Tongue (tissue), 3 donors: ENCODE measurements at places on chromosomes 3 and 15.
A peak's percentile ranks its signal among the peaks of the same experiment; 100 is the strongest.

DNA sequence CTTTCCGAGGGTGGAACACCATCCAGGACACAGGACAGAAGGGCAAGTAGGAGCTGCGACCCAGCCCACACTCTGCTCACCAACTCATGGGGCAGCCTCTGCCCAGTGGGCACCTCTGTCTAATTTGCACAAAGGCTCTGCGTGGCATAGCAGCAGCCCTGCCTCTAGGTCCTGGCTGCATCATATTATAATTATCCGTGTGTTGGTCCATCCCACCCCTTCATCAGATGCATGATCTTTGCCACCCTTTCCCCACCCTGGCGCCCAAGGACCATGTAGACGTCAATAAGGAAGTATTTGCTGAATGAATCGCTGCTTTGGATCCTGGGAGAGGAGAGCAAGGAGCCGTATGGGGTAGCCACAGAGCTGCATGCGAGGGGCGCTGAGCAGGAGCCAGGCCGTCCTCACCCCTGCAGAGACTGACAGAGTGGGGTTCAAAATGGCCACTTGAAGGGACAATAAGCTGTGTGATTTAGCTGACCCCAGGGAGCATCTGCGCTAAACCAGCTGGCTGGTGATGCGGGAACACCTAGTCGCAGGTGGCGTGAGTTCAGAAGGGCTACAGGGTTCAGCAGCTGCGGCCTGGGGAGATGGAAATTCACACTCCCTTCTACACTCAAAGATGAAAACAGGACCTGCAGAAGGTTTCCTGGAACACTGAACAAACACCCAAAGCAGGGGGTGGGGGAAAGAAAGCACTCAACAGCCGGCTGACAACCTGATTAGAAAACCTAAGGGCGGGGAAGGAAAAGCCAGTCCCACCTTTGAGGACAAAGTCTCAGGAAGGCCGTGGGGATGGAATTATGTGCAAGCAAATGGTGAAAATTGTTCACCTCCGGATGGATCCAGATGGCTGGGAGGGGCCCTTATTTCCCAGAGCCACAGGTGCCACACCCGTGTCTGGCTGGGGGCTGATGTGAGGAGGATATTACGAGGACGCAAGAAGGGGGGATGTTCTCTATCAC lies 6.4 kb downstream of the MGLL start:
- DNase-seq = no peak

- no peak for DNase-seq
These were observed 83.5 kb upstream of the MRPL3 start for GRCh38 chr3:131586277-131586676.

GRCh38 chr3:65385805-65386204 lies 652.9 kb downstream of the MAGI1 start:
- no peak for DNase-seq

DNA sequence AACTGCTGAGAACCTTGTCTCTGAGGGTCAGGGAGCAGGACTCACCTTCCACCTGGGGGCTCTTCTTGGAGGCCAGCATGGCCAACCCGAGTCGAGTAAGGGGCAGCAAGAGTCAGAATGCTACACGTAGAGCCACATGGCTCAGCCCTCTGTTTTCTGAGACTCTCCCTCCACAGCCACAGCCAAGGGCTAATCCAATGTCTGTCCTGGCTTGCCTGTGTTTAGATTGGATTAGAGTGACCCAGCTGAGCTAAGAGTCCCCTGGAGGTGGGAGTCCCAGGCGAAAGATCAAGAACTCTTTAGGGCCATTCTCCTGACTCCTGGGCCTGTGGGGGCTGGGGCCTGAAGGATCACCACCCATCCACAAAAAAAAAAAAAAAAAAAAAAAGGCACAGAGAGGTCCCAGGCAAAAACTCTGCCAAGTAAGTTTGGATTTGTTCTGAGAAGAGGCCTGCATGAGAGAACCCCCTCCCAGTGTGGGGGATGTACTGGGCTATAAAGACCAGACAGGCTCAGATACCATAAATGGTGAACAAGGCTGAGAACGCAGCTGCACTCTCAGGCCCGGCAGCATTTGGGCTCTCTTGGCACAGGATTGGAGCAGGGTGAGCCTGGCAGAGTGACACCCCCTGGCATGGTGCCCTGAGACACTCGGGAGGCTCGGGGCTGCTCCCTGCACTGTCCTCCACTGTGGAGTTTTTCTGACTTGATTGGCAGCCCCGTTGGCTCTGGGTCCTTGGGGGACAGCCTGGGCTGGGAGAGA lies 88.0 kb upstream of the OSBPL11 start:
- DNase-seq = peak; percentile 92

DNA sequence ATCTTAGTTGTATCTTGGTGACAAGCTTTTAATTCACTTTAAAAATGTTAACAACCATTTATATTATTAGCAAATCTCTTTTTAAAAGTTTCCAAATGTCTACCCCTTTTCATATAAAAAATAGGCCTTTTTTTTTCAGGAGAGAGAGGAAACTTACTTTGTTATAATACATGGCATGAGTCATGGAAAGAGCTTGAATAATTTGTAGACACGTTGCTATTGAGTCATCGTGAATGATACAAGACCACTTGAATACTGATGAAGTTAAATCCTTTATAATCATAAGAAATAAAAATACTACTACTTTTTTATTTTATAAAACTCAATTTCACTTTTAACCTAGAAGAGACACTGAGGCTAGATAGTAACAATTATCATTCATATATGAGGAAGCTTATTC lies 70.3 kb upstream of the BBX start:
- no peak for DNase-seq

- DNase-seq = peak; percentile 88
These were observed 124.7 kb upstream of the RBMS3 start for GRCh38 chr3:29156086-29156715.
